ENCODE measurements at places on chromosomes 2 and 18.

DNA sequence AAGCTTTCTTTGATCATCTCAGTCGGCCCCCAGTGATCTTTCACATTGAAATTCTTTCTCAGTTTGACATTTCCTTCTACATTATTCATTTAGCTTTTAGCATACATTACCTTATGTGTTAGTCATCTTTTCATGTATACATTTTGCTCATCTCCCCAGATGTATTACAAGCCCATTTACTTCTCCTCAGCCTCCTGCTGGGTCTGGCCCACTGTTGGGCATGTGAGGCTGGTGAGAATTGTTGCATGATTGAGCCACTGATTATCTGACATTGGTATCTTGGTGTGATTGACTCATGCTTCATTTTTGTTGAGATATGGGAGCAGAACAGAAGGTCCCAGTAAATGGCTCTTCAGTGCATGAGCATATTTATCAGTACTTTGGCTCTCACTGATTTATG, 300.1 kb upstream of the DDX18 start:
- no peak for DNase-seq

GRCh38 chr2:111983478-111984212, 71.4 kb upstream of the TMEM87B start:
- no peak for DNase-seq

- no peak for DNase-seq
Observed at GRCh38 chr2:47720036-47720435, 62.9 kb upstream of the MSH6 start.

- DNase-seq: peak; percentile 17
Observed at GRCh38 chr18:63292831-63293683, 26.5 kb downstream of the BCL2 start.

GRCh38 chr2:169975221-169975620, 148.0 kb downstream of the UBR3 start:
- no peak for DNase-seq

- no peak for DNase-seq
Observed at GRCh38 chr18:63752636-63753035, 22.6 kb upstream of the SERPINB7 start.

GRCh38 chr18:69399253-69399652, 1.4 kb upstream of the DOK6 start:
- no peak for DNase-seq

DNA sequence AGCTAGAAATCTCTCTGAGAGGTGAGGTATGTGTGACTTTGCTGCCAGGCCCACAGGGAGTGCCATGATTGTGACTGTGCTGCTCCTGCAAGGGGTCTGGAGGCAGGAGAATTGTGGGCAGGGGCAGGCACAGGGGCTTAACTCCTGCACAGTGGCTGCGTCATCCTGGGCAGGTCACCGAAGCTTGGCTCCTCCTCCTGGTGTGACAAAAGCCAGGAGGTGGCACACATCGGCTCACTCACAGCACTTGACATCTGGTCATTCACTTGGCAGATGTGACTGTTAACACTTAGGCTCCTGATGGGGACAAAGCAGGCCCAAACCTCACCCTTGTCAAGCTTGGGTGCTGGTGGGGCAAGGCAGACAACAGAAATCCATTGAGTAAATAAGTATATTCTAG, 36.4 kb upstream of the GLI2 start:
- no peak for DNase-seq

DNA sequence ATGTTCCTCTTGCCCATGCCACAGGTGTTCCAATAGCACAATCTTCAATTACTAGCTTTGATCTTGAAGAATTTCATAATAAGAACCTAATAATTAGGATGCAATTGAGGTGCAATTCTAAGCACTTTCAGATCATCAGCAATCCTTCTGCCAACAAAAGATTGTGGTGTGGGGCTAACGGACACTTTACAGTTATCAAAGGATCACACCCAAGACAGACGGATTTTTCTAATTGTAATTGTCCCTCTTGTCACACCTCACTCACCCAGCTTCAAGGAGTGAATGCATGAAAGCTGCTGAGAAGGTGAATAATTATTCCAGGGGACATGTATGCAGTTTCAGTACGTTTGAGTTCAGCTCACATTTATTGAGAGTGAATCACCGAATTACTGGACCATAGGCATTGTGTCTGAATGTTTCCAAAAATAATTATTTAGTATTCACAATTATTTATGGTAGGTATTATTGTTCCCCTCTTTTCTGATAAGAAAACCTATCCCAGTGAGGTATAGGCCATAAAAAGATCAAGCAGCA, 438.5 kb upstream of the TRIB2 start:
- no peak for DNase-seq

- DNase-seq: no peak
Observed at GRCh38 chr18:76720683-76721082, 101.7 kb upstream of the ZNF236 start.

DNA sequence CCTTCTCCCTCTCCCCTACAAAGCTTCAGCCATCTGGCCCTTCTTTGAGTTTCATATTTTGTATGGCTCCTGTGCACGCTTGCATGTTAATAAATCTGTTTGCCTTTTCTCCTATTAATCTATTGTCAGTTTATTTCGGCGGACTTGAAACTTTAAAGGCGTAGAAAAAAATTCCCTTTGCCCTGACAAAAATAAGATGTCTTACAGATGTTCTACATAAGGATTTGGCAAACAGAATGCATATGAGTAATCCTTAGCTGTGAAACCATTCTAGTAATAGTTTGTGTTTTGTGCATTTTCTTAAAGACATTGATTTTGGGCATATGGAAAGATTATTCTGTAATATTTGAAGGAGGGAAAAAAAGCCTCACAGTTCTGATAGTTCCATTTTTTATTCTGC, 15.0 kb upstream of the BMPR2 start:
- no peak for DNase-seq

DNA sequence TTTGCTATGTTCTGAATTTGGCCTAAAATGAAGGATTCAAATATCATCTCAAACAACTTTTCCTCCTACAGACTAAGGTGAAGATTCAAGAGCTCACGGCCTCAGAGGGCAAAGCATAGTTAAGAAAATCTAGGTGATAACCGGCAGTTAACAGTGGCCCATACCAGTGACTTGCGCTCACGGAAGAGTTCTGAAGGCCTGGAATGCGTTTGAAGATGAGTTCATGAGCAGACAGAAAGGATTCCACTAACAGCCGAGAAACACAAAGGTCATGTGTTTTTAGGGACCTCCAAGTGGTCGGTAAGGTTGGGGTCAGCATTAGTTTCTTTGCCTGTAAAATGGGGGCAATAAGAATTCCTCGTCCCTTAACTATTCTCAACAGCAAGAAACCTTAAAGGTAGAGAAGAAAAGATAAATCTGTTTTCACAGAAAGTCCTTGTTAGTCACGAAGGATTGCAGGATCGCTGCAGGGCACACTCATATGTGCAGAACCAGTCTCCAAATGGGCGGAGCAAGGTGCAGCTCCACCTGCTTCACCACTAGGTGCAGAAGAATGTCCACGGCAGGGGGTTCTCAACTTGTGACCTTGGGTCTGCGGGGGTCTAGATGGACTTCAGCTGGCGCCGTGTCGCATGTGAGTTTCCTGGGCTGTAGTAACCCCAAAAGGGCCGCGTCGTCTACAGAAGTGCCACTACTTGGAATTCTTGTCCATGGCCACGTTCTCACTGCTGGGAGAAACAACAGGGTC, 708 bp upstream of the RPIA start:
- DNase-seq: peak; percentile 60

DNA sequence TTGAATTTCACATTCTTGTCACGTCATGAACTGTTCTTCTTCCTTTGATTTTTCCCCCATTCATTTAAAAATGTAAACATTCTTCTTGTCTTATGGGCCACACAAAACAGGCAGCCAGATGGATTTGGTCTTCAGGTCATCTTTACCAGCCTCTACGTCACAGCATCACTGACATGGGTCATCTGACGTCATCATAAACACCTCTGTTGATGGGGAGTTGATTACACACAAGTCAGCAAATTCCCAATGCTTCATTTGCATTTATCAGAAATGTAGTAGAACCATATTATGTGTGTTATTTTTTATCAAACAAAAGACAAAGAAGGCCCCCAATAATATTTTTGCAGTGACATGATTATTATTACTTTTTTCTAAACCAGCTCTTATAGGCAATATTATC, 777.9 kb downstream of the DCC start:
- no peak for DNase-seq

- no peak for DNase-seq
Observed at GRCh38 chr2:177106212-177106611, 106.4 kb upstream of the HNRNPA3 start.

DNA sequence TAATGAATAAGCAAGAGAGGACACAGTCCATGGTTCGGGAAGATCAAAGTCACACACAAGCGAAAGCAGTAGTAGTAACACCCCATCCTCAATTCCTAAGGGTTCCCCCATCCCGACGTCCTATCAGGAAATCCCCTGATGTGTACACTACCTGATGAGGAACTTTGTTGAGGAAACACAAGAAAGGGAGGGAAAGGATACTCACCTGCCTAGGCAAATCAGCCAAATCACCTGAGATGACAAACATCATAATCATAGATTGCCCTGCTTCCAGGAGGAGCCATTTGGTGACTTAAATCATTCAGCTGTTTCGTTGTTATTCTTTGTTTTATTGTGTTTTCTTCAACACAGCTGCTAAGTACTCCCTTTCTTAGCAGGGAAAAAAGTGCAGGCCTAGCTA, 55.5 kb upstream of the SPOPL start:
- no peak for DNase-seq

- DNase-seq: no peak
Observed at GRCh38 chr18:1261054-1261453, 356.4 kb downstream of the ADCYAP1 start.

- DNase-seq: no peak
Observed at GRCh38 chr2:232744963-232745362, 31.4 kb downstream of the KCNJ13 start.

- no peak for DNase-seq
Observed at GRCh38 chr18:48342581-48342980, 66.6 kb downstream of the ZBTB7C start.

GRCh38 chr2:160022162-160022561, 40.3 kb downstream of the PLA2R1 start:
- no peak for DNase-seq

DNA sequence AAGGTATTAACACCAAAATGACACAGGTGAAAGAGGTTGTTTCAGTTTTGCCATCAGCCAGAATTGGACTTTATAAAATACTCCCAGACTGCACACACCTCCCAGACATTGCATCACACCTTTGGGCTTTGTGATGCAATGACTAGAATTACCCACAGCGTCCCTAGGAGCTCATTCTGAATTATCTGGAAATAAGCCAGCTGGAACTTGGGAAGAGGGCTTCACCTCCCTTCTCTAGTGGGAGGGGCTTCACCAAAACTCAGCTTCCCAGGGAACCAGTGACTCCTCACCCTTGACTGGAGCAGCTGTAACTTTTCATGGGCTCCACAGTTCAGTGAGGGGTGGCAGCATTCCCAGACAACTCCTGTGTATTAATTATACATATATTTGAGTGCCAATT, 83.1 kb upstream of the BZW1 start:
- DNase-seq: no peak

DNA sequence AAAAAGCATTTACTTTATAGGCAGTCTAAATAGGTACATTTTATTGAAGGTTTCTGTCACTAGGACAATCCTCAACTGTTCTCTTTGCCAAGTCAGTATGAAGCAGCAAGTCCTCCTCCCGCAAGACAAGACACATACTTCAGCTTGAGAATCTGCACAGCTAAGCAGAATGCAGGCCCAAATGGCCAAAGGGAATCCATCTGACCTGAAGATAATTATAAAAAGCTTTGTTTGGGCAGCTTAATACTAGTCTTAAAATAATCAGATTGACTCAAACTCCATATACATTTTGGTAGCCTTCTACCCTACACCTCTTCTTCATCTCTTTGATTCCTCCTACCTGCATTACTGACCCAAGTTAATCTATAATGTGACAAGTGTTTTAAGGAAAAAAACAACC, 1.8 kb downstream of the LANCL1 start:
- no peak for DNase-seq

GRCh38 chr2:109700680-109701274, 86.6 kb downstream of the SOWAHC start:
- DNase-seq: no peak

GRCh38 chr2:234448506-234449184, 48.2 kb downstream of the ARL4C start:
- DNase-seq: no peak

DNA sequence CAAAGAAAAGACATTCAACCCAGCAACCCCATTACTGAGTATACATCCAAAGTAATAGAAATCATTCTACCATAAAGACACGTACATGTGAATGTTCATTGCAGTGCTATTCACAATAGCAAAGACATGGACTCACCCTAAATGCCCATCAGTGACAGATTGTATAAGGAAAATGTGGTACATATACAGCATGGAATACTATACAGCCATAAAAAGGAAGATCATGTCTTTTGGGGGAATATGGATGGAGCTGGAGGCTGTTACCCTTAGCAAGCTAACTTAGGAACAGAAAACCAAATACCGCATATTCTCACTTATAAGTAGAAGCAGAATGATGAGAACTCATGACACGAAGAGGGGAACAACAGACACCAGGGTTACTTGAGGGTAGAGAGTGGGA, 145.9 kb downstream of the GULP1 start:
- no peak for DNase-seq

DNA sequence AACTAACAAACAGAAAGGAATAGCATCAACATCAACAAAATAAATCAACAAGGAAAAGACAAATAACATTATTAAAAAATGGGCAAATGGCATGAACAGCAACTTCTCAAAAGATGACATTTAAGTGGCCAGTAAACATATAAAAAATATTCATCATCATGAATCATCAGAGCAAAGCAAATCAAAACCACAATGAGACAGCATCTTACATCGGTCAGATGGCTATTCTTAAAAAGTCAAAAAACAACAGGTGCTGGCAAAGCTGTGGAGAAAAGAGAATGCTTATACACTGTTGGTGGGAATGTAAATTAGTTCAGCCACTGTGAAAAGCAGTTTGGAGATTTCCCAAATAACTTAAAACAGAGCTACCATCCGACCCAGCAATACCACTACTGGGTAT, 327.1 kb downstream of the CMPK2 start:
- DNase-seq: no peak

GRCh38 chr2:193963472-193964119, 1693.4 kb upstream of the SLC39A10 start:
- no peak for DNase-seq

DNA sequence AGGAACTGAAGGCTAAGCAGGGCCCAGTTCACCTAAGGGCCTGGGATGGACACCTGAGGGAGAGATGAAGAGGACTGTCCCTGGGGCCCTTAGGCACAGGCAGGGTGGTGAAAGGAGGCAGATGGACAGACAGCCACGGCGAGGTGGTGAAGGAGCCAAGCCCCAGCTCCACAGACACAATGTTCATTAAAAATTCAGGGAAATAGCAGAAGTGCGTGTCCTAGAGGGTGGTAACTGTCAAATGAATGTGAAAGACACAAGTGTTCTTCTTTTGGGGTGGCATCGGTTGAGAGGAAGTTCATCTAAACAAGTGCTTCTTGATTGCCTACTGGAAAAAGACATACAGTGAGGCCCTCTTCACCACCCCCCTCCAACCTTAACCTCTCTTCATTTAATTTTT, 76.2 kb upstream of the SIX2 start:
- DNase-seq: no peak

GRCh38 chr18:23971666-23972230, 42.8 kb upstream of the TTC39C start:
- no peak for DNase-seq

Measured in stimulated activated CD4-positive, alpha-beta T cell treated with anti-CD3 and anti-CD28 coated beads, Interleukin-4, amount 100 ng/mL, for 24 hours (primary cell).